Left cardiac atrium (tissue), 4 donors: ENCODE measurements at places on chromosomes 5 and 9. TPM values are rescaled to one million over a fixed set of nuclear protein-coding genes. Genes with fewer than 3 reads are reported as not detected.
A peak's percentile ranks its signal among the peaks of the same experiment; 100 is the strongest.

DNA sequence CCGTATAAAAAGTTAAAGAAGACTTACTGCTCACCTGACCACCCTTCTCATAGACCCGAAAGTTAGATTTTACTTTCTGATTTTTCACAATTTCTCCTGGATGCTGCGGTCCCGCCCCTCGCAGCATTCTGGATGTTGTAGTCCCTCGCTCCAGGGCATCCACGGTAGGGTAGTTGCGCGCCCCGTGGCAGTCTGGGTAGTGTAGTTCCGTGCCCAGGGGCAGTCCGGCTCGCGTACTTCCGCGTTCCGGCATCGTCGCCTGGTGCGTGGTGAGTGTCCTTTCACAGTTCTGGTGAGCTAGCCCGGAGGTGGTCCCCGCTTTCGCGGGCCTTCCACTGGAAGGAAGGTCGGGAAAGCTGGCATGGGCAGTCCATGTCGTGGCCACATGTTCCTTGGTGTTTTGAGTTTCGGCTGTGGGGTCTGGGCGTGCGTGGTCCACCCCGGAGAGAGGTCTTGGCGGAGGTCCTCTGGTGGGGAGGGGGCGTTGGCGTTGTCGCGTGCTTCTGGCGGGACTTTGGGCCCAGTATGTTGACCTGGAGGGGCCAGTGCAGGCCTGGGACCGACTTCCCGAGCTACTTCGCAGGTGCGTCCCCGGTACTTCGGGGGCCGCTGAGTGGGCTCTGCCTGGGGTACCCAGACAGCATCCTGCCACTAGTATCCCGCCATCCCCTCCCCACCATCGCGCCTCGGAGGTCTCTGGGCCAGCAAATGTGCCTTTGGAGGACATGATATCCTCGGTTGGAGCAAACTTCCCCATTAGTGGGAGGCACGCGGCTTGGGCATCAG is at the start of gene ZNF169:
Gene ZNF169, plus strand, starts transcription at position 222 of the 786 bp plus-strand sequence. CDS start 19,515 bp downstream, outside the sequence.
- DNase-seq = peak; percentile 95

The PCA3 gene
- not detected for total RNA-seq

- no peak for DNase-seq
Measured at GRCh38 chr5:126965061-126965475, 65.3 kb downstream of the MARCHF3 start.

The TAS2R1 gene
- not detected for total RNA-seq

GRCh38 chr5:138733509-138733908 is 19.7 kb upstream of the CTNNA1 start:
- no peak for DNase-seq

- no peak for DNase-seq
Measured at GRCh38 chr9:110932863-110933262, 105.4 kb downstream of the LPAR1 start.

DNA sequence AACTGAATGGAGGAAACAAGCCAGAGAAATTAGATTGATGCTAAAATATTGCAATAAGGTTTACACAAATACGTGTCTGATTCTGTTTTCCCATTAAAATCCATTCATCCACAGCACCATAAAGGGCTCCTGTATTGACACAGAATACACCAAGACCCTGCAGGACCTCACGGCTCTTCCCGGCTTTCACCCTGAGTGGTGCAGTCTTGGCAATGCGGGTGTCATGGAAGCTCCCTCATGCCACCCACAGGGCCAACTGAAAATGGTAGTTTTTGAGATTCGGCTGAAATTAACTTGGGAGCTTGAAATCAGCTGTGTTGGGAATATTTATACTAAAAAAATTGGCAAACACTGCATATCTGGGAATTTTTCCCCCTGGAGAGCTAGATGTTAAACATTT is 17.3 kb upstream of the EXOC3 start:
- DNase-seq = peak; percentile 12

DNA sequence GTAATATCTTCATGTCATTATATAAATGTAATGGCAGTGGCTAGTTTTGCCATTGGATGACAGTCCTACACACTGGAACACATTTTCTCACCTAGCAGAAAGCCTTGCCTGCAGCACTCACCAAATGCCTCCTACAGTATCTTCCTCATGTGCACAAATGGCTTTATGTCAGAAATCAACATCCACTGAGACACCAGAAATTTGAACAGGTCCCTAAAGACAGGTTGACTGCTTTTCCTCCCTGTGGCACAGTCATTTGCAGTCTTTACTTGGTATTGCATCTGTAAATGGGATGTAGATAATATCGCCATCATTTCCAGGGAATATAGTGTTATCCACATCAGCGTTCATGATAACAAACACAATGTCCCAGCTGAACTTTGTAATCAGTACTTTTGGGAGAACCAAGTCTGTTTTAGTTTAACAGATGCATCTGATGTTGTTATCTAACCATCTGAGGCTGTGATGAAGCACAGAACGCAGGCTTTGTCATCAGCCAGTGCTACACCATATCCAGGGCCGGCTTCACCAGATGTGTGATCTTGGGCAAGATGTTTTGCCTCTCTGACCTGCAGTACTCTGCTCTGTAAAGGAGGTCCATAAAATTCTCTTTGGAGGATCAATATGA is 83.9 kb upstream of the TAS2R1 start:
- no peak for DNase-seq

The IFNK gene
- not detected for total RNA-seq

The TTC39B gene
- 4.8 TPM for total RNA-seq

GRCh38 chr5:6338871-6339270 is 39.5 kb downstream of the MED10 start:
- DNase-seq = no peak

DNA sequence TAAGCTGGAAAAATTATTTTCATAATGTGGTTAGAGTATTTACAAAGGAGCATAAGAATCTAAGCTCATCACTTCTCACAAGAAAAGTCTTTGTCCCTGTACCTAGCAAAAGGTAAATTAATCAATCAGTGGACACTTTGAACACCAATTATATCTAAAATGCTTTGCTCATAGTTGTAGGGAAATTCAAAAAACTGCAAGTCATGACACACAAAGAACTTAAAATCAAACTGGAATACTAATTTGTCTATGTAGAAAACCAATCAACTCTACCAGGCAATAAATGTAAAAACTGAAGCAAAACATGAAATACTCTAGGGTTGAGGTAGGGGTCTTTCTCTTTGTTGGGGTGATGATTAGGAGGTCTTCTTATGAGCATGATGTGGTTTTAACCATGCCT is 135.5 kb downstream of the PRKACG start:
- no peak for DNase-seq

DNA sequence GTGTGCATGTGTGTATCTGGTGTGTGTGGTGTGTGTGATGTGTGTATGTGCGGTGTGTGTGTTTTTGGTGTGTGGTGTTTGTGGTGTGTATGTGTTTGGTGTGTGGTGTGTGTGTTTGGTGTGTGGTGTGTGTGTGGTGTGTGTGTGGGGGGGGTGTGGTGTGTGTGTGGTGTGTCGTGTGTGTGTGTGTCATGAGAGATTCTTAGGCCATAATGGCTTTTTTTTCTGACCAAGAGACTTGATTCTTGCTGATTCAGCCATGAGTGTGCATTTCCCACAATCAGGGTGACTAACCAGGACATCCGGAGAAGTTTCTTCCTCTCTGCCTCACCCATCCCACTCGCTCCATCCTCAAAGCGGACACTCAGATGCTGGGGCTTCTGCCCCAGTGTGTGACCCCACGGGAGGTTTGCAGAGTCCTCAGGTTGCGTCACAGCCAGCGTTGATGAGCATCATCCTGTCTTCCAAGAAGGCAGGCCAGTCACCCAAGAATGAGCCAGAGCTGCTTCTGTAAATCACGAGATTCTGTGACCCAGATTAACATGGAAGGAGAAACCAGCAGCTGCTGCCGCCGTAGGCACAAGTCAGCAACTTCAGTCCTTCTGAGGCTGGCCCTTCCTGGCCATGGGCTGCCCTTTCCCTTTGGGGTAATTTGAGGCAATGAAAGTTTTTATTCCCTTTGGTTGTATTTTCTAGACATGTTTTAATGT is 12.5 kb upstream of the CTSL start:
- DNase-seq = peak; percentile 89

DNA sequence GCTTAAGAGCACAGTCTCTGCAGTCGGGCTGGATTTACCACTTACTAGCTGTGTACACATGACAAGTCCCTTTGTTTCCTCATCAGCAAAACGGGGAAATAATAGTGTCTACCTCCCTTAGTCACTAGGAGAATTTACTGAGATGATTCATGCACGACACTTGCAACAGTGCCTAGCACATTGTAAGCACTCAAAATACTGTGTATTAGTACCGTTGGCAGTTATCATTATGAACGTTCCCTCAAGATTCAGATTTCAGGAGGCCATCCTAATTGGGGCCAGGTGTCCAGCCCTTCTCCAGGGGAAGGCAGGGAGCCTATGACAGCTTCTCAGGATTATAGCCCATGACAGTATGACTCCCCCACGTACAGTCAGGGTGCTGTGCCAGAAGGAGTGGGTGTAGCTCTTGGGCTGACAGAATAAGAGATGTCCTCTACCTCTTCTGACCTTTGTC is 164.3 kb downstream of the DOCK2 start:
- no peak for DNase-seq

DNA sequence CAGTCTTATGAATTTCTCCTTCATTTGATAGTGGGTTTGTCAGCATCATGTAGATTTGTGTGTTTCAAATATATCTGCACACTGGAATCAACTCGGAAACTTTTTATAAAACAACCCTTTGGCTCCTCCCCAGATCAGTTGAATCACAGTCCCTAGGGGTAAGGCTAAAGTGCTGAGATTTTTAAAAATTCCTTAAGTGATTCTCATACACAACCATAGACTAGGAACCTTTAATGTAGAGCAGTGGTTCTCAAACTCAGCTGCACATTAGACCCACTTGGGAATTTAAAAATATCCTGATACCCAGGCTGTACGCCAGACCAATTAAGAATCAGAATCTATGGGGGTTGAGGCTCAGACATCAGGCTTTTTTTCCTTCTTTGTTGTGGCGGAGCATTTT is 17.5 kb upstream of the JAK2 start:
- DNase-seq = no peak

The TICAM2 gene
- 3.5 TPM for total RNA-seq

- no peak for DNase-seq
Measured at GRCh38 chr5:109878887-109879286, 189.2 kb downstream of the MAN2A1 start.

- no peak for DNase-seq
Measured at GRCh38 chr9:71690063-71690688, 78.1 kb downstream of the CEMIP2 start.

The GLRX gene
- 73.1 TPM for total RNA-seq

The CACFD1 gene
- 13.0 TPM for total RNA-seq

- peak; percentile 17 for DNase-seq
Measured at GRCh38 chr5:1163879-1164278, 37.5 kb upstream of the SLC6A19 start.
